Fibroblast of villous mesenchyme (primary cell): ENCODE measurements at places on chromosomes 12 and 14. TPM values are rescaled to one million over a fixed set of nuclear protein-coding genes. Genes with fewer than 3 reads are reported as not detected.

Gene KLHL33
- total RNA-seq, result under 0.01 and 0.43 TPM in 2 replicates

DNA sequence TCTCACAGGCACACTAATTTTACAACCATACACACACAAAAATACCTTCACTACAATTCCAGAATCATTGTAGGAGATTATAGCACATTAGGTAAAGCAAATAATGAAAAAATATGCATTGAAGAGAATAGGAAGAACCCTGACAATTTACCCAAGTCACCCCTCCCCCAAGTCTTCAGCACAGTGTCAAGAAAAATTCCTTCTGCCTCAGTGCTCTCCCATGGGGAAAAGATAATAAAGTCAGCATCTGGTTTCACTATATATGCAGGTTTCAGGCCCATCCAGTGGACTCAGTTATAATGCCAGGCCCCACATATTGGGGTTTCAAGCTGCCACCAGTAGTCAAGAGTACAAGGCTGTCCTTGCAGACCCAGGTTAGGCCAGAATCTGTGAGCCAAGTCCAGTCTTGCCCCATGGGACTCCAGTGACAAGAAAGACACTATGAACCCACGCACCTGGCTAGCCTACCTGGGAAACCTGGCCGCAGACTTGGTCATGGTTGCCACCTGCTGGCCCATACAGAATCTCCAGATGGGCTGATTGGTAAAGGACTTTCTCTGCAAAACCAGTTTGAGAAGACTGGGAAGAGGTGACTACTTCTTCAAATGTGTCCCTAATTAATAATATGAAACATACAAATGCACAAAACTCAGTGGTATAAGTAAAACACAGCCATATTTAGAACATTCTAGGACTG lies 398.6 kb upstream of the FLRT2 start:
- no peak for DNase-seq

Gene TAS2R50
- 5.8 and 7.3 TPM in 2 replicates for total RNA-seq

Gene IFNG-AS1
- total RNA-seq, result not detected in 2 replicates

- no peak for DNase-seq
These were observed 29.4 kb downstream of the SYNE3 start for GRCh38 chr14:95486875-95487668.
